Adipose tissue (tissue), 3 donors: ENCODE measurements at places on chromosomes 7 and 10. TPM values are rescaled to one million over a fixed set of nuclear protein-coding genes. Genes with fewer than 3 reads are reported as not detected.

Gene PLXDC2
- 1.5 TPM for polyA plus RNA-seq

Gene ITGB8
- polyA plus RNA-seq: 1.5 TPM

Gene ACHE
- 2.4 TPM for polyA plus RNA-seq

Gene PNLIPRP2
- polyA plus RNA-seq: 2,287 TPM

Gene ZNF33B
- polyA plus RNA-seq: 3.8 TPM
